ENCODE measurements at places on chromosomes 2 and 18.

DNA sequence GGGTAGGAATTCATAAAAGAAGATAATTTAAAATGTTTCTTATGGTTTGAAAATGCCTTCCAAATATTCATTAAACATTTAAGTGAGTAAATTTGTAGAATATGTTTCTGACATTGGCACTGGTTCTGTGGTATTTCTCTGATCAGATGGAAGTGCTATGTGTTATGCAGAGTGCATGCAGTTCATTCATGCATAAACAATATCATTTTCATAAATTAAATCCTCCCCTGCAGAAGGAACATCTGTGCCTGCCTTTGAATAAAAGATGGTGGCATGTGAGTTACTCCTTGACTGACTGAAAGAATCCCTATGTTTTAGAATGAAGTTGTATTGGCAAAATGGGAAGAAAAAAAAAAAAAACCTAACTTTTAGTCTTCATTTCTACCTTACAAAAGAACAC lies 5.9 kb downstream of the NEUROD1 start:
- DNase-seq = no peak

DNA sequence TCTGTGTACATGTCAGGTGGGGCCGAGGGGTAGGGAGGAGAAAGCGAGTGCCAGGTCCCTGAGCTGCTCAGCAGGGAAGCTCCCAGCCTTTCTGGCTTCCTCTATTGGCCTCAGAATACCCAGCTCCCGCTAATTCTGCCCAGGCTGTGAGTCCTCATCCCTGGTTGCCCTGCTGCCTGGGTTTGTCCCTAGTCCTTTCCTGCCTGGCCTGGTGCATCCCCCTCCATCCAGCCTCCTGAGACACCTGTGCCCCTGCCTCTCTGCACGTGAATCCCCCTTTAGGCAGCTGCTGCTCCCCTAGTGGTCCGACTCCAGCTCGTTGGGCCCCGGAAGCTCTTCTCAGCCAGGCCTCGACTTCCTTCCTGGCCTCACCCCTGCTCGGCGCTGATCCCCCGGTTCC lies 54.6 kb downstream of the INHBB start:
- no peak for DNase-seq

GRCh38 chr2:193141-193671 lies 70.6 kb downstream of the SH3YL1 start:
- DNase-seq = peak; percentile 66

DNA sequence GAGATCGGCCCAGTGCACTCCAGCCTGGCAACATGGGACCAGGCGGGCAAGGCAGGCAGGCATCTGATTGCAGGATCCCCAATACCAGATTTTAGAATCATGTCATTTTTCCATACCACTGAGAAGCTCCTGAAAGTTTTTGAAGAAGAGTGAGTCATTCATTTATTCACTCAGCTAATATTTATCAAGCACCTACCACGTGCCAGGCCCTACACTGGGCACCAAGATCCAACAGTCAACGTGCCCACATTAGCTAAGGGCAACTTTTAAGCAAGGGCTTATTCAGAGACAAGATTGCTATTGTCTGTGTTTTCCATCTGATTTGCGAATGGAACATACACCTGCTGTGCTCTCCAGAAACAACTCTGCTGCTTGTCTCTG lies 126.8 kb upstream of the LGALSL start:
- no peak for DNase-seq

DNA sequence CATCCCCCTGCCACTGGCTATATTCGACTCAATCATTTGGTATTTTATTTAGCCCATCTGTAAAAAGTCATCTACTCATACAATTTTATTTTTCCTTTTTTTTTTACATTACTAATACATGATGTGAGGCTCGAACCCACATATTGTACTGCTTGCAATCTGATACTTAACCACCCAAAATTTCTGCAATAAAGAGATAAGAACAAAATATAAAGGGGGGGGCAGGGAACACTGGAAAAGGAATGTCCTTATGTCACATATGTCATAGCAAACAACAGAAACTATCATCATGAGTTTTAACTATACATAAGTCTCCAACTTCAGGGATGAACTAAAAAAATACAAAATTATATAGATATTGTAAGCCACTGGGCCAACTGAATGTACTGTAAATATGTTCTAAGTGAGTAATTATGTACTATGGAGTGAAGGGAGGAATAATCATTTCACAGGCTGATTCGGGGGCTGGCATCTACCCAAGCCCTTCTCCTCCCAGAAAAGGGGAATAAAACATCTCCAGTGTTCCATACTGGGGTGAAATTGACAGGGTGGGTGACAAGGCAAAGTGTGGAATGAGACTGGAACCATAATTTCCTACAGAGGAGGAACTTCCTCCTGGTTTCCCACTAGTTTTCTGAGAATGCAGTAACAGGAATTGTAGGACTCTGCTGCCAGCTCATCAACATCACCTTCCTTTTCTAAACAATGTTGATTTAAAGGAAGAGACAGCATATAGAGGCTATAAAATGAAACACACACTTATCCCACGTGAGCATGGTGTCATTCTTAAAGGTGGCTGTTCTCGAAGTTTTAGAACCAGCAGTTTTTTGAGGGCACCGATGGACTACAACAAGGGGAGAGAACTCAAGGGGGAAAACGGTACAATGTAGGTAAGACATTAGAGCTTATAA lies 79.5 kb downstream of the FARSB start:
- no peak for DNase-seq

GRCh38 chr2:192932376-192932775 lies 737.6 kb upstream of the TMEFF2 start:
- DNase-seq = no peak

DNA sequence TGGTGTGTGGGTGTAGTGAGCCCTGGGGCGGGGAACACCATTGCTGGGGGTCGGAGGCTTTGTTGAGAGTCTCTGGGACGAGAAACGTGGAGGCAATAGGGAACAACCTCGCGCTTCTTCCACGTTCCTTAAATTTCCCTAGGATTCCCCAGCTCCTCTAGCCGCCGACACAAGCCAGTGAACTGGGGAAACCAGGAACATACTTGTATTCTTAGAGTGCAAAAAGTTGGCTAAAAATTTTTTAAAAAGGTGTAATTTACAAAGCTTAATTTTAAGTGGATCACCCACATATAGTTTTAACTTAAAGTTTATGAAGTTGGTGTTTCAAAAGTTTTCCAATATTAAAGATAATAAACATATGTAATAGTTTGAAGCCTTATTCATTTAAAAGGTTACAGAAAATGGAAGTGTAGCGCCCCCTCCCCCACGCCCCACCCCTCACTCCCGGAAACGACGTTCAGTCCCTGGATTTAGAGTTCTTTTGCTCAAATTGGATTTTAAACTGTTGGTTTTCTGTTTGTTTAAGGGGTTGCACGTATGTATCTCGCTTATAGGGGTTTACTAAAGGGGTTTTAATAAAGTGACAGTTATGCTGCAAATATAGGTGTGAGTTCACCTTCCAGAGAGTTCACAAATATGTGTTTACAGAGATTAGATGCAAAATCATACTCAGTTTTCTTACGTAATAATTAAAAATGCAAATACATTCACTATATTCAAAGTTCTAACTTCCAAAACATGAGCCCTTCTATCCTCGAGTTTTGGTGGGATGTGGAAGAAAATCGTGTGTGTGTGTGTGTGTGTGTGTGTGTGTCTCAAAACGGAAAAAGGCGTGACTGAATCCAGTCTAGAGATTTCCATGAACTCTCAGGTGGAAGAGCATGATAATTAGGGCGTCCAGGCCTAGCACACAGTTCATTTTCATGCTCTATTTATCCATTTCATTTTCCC lies 872 bp downstream of the DSG2 start:
- no peak for DNase-seq

GRCh38 chr2:217353591-217353990 lies 493.7 kb upstream of the TNP1 start:
- no peak for DNase-seq
